ENCODE measurements at places on chromosomes 4 and X.

DNA sequence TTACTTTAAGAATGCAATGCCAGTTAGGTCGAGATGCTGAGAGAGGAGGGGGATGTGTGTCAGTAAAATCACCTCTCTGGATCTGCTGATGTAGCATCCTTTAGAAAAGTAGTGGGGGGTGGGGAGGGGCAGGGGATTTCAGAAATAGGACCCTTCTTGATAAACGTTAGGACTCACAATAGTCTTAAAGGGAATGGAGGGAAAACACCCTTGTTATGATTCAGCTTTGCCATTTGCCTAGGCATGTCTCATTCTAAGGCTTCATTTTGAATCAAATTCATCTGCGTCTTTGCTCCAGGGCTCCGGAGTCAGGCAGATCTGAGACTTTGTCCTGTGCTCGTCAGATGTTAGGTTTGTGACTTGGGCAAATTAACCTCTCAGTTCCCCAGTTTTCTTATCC lies 879 bp downstream of the SH2D1A start:
- no peak for DNase-seq

DNA sequence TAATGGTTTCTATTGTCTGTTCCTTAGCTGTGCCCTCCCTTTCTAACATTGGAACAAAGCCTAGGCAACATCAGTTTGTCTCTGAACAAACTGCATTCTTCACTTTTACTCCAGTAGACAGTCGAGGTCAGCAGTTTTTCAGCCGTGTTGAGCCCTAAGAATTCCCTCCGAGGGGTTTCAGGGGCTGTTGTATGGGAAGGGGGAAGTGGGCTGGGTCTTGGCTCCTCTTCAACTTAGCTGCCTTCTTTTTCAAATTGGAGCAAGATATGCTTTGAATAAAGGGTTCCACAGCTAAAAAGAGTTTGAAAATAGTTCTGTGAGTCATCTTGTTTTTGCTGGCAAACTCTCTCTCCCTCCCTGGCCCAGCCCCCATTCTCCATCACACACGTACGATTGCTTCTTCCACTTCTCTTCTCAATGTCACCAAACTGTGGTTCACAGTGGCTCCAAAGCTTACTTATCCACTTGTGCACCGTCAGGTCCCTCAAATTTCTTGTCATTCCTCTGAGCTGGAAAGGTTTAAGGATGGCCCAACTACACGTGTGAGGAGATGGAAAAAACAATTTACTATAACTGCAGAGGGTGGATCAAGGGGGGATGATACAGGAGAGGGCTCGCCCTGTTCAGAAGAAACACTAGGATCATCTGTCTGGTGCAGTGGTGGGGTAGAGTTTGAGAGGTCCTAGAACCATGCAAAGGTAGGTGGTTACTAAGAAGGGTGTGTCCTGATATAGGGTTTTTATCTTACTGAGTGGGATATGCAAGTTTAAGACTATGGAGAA lies 9.2 kb upstream of the MAML3 start:
- no peak for DNase-seq

GRCh38 chr4:33058998-33059397 lies 2338.8 kb downstream of the PCDH7 start:
- DNase-seq, result no peak

DNA sequence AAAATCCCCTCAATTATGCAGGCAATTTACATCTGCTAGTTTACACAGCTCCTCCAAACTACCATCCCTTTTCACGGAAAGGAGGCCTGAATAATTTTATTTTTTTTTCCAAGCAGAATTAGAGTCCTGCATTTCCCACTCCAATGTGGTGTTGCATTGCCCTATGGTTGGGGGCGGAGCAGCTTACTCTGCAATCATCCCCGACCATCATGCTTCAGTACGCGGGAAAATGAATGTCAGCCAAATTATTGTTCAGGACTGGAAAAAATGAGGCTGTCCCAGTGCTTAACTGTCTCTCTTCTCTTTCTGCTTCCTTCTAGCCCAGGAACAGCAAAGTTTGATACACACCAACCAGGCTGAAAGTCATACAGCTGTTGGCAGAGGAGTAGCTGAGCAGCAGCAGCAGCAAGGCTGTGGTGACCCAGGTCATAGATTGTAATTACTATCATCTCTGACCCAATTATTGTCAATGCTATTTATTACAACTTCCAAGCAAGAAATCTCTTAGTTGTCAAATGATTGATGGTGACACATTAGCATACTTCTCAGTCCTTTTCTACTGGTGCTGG lies 28.3 kb downstream of the MMRN1 start:
- no peak for DNase-seq

DNA sequence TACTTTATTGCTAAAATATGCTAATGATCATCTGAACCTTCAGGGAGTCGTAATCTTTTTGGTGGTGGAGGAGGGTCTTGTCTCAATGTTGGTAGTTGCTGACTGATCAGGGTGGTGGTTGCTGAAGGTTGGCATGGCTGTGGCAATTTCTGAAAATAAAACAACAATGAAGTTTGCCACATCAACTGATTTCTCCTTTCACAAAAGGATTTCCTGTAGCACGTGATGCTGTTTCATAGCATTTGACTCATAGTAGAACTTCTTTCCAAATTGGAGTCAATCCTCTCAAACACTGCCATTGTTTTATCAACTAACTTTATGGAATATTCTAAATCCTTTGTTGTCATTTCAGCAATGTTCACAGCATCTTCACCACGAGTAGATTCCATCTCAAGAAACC lies 19.3 kb downstream of the DDIT4L start:
- no peak for DNase-seq

- no peak for DNase-seq
These were observed 42.5 kb upstream of the GRID2 start for GRCh38 chr4:92261256-92261655.

DNA sequence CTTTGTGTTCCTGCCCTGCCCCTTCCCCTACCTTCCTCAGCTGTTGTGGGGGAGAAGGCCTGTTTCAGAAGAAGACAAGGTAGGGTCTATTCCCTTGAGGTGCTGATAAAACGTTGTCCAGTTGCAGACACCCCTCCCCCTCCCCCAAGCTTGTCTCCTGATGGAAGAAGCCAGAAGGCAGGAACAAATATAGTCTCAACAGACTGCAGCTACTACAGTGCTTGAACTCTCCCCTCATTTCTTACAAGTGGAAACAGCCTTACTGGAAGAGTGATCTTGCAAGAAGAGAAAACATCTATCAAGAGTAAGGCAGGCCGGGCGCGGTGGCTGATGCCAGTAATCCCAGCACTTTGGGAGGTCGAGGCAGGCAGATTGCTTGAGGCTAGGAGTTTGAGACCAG lies 11.0 kb upstream of the MAP7D3 start:
- no peak for DNase-seq

DNA sequence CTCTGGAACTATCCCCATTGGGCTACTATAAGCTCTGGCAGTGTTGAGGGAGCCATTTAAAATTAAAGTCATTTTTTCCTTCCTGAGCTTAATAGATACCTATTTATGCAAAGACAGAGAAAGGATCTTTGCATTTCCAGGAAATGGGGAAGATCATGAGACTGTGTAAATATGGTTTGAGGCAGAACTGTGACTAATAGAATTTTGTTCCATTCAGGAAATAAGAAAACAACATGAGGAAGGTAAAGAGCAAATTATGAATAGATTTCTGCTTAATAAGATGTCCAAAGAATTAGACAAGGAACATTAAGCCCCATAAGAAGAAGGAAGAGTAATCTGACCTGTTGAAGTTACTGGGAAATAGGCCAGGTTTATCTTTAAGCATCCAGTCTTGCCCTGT lies 17.8 kb upstream of the TBC1D19 start:
- DNase-seq, result no peak

DNA sequence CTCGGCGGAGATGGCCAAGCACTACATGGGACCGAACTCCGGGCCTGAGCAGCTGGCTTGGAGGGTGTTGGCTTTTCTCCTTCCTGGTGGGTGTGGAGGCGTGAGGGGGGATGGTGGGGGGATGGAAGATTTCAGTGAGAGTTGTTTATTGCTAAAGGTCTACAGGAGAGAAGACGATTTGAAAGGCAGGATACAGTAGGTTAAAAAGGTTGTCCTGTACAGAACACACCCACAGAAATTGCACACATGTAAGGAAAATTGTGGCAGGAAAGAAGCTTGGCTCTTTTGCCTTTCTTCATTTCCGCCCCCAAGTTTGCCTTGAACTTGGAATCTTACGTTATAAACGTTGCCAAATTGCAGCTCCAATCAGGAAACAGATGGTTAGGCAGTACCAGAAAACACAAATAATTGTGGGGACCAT lies 74.1 kb upstream of the STOX2 start:
- DNase-seq, result no peak

- no peak for DNase-seq
These were observed 4.3 kb upstream of the WDR13 start for GRCh38 chrX:48592971-48593370.

All from central memory CD8-positive, alpha-beta T cell (primary cell).